ENCODE measurements at places on chromosomes 5 and 9.

GRCh38 chr5:171498166-171498565 is 78.7 kb downstream of the FGF18 start:
- no peaks in the 10 kb centered on the region for H3K4me1 ChIP-seq
- no peaks in the 10 kb centered on the region for H3K27me3 ChIP-seq
- no peak overlapping the region for H3K4me3 ChIP-seq
- no peak overlapping the region for H3K27ac ChIP-seq
- no peak for DNase-seq

DNA sequence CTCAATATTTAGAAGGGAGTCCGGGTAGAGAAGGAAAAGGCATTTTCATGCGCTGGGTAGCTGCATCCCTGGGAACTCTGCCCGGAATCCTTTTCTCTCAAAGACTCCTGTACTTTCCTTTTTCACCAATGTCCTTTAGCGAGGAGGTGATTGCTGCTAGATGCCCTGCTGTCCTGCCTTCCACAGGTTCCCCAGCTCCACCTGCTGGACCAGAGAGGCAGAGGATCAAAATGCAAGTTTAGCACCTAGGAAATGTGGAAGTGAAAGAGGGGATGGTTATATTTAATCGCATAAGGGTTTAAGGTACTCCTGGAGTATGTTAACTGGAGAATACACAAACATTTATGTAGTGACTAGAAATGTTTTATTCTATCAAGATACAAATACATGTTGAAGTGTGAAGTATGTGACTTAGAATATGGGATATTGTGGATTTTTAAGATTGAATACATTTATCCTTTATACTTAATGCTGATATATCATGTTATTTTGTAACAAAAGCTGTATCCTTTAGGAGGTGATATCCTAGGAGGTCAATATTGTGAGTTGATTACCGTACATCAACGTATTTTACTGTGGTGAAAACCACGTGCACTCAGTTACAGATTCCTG is 145.7 kb downstream of the ARHGAP26 start:
- no peak for DNase-seq
- H3K27ac ChIP-seq = no peak overlapping the region
- no peak overlapping the region for H3K4me3 ChIP-seq
- peaks cover 13% of the 10 kb centered on the region for H3K4me1 ChIP-seq
- H3K36me3 ChIP-seq = peaks cover 24% of the 10 kb centered on the region

GRCh38 chr5:173530547-173530946 is 85.9 kb downstream of the BOD1 start:
- no peaks in the 10 kb centered on the region for H3K36me3 ChIP-seq
- peaks cover 22% of the 10 kb centered on the region for H3K27me3 ChIP-seq
- H3K27ac ChIP-seq = no peak overlapping the region
- DNase-seq = no peak
- no peaks in the 10 kb centered on the region for H3K4me1 ChIP-seq

GRCh38 chr9:136754059-136754572 is 3.9 kb downstream of the LCN8 start:
- DNase-seq = no peak
- no peaks in the 10 kb centered on the region for H3K4me1 ChIP-seq
- H3K36me3 ChIP-seq = peaks cover 16% of the 10 kb centered on the region
- no peak overlapping the region for H3K4me3 ChIP-seq

DNA sequence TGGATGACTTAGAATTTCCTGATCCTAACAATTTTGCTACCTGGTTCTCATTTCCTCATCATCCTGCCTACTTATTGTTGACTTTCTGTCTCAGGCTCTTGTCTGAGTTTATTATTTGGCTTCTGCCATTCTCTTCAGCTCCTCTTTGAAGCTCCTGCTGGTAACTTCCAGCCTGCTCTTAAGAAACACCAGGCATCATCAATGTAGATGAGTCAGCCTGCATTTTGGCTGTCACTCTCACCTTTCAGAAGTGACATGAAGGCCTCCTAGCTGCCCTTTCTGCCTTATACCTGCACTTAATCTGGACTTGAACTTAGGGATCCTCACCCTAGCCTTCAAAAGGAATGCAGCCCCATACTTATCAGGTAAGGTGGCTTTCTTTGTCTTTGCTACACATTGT is 551.8 kb upstream of the ZNF608 start:
- no peak overlapping the region for H3K27ac ChIP-seq
- no peaks in the 10 kb centered on the region for H3K36me3 ChIP-seq
- H3K27me3 ChIP-seq = no peaks in the 10 kb centered on the region
- no peak overlapping the region for H3K4me3 ChIP-seq
- DNase-seq = no peak
- H3K4me1 ChIP-seq = no peaks in the 10 kb centered on the region

GRCh38 chr5:124998520-124998919 is 252.1 kb upstream of the ZNF608 start:
- H3K27me3 ChIP-seq = no peaks in the 10 kb centered on the region
- no peak for DNase-seq
- H3K4me1 ChIP-seq = peaks cover 11% of the 10 kb centered on the region
- no peak overlapping the region for H3K4me3 ChIP-seq

GRCh38 chr9:136960212-136960937 is 8.3 kb downstream of the LCN12 start:
- peak overlapping the region; percentile 58 for H3K27ac ChIP-seq
- no peaks in the 10 kb centered on the region for H3K36me3 ChIP-seq
- peak overlapping the region; percentile 44 for H3K4me3 ChIP-seq

DNA sequence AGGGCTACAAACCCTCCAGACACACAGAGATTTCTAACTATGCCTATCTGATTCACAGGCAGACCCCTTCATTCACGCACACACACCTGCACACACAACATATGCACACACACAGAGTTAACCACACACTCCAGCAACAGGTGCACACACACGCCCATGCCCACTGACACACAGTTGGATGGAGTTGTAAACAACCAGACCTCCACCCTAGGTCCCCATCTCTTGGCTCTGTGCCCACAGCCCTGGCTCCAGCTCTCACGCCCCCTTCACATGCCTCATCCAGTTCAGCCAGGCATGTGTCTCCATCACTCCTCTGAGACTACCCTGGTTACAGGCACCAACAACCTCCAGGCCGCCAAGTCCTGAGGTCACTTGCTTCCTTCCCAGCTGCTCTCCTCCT is 61.1 kb downstream of the PSD2 start:
- no peaks in the 10 kb centered on the region for H3K36me3 ChIP-seq
- H3K27me3 ChIP-seq = no peaks in the 10 kb centered on the region
- H3K4me1 ChIP-seq = no peaks in the 10 kb centered on the region
- H3K4me3 ChIP-seq = no peak overlapping the region
- no peak for DNase-seq

DNA sequence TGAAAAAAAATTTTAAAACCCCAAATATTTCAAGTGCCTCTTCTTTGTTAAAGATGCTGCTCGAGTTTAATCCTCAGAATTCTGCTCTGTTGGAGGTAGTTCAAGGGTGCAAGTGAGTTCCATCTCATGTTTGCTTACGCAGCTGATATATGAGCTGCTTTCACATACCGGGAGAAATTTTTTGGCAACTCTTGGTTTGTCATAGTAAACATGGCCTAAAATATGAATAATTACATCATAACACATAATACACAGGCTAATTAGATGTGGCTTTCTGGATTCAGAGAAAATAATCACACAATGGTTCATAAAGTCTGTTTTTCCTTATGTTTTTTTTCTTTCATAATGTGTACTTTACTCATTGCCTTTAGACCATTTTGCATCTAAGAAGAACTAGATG is 1134.1 kb downstream of the PTPRD start:
- H3K27ac ChIP-seq = no peak overlapping the region
- no peak overlapping the region for H3K4me3 ChIP-seq
- no peaks in the 10 kb centered on the region for H3K4me1 ChIP-seq

- no peaks in the 10 kb centered on the region for H3K36me3 ChIP-seq
- H3K27me3 ChIP-seq = peaks cover 21% of the 10 kb centered on the region
- no peak for DNase-seq
- H3K4me1 ChIP-seq = no peaks in the 10 kb centered on the region
- H3K27ac ChIP-seq = no peak overlapping the region
- H3K4me3 ChIP-seq = no peak overlapping the region
Observed at GRCh38 chr9:38309324-38310195, 82.9 kb upstream of the ALDH1B1 start.

- H3K4me3 ChIP-seq = no peak overlapping the region
- H3K4me1 ChIP-seq = no peaks in the 10 kb centered on the region
- no peaks in the 10 kb centered on the region for H3K27me3 ChIP-seq
- no peaks in the 10 kb centered on the region for H3K36me3 ChIP-seq
Observed at GRCh38 chr5:128014578-128014977, 69.0 kb upstream of the SLC12A2 start.

GRCh38 chr5:137887831-137888230 is 1.4 kb upstream of the PKD2L2 start:
- no peaks in the 10 kb centered on the region for H3K36me3 ChIP-seq
- DNase-seq = no peak
- peak overlapping the region; percentile 98 for H3K27ac ChIP-seq
- H3K4me3 ChIP-seq = peak overlapping the region; percentile 95

DNA sequence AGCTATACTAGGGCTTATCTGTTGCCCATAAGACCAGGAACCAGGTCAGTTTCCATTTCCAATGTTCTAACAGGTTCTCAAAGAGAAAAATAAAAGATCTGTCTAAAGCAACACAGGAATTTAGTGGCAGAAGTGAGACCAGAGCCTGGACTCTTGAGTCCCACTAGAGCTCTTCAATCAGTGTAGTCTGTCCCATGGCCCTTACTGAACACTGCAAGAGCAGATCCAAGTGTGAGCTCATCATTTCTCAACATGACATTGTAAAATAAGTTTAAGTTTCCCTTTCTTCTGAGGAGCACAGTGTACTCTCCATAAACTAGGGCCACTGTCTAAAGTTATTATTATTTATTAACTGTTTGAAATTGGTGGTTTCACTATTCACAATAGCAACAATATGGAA is 8.6 kb upstream of the PAPPA start:
- peaks cover 2% of the 10 kb centered on the region for H3K27me3 ChIP-seq
- no peak overlapping the region for H3K27ac ChIP-seq
- no peaks in the 10 kb centered on the region for H3K4me1 ChIP-seq
- no peaks in the 10 kb centered on the region for H3K36me3 ChIP-seq
- no peak overlapping the region for H3K4me3 ChIP-seq

- no peak for DNase-seq
- H3K4me3 ChIP-seq = no peak overlapping the region
- no peaks in the 10 kb centered on the region for H3K36me3 ChIP-seq
- H3K4me1 ChIP-seq = no peaks in the 10 kb centered on the region
- H3K27me3 ChIP-seq = no peaks in the 10 kb centered on the region
Observed at GRCh38 chr9:75591972-75592371, 298.5 kb upstream of the PCSK5 start.

DNA sequence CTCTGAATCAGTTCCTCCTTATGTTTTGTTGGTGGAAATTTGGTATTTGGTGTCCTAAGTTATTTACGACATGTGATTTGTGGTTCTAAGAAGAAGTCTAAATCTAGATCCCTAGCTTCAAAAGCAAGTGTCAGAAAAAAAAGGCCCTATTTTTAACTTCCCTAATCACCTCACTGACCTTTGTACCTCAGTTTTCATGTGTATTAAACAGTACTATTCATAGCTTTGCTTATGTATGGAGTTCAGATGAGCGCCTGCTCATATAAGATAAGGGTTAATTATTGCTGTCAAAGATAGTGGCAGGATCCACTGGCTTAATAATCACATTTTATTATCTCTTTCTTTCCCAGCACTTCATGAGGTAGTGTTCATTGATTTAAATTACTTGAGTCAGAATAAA is 318.2 kb downstream of the PARP8 start:
- no peak overlapping the region for H3K27ac ChIP-seq
- no peaks in the 10 kb centered on the region for H3K4me1 ChIP-seq

GRCh38 chr5:137252512-137252911 is 246.6 kb downstream of the SPOCK1 start:
- no peak for DNase-seq
- no peak overlapping the region for H3K4me3 ChIP-seq
- H3K27me3 ChIP-seq = peaks cover 2% of the 10 kb centered on the region
- no peak overlapping the region for H3K27ac ChIP-seq

GRCh38 chr5:73393611-73394489 is 54.7 kb downstream of the FOXD1 start:
- no peak overlapping the region for H3K27ac ChIP-seq
- no peaks in the 10 kb centered on the region for H3K4me1 ChIP-seq
- H3K27me3 ChIP-seq = peaks cover 37% of the 10 kb centered on the region
- no peak for DNase-seq
- no peak overlapping the region for H3K4me3 ChIP-seq

DNA sequence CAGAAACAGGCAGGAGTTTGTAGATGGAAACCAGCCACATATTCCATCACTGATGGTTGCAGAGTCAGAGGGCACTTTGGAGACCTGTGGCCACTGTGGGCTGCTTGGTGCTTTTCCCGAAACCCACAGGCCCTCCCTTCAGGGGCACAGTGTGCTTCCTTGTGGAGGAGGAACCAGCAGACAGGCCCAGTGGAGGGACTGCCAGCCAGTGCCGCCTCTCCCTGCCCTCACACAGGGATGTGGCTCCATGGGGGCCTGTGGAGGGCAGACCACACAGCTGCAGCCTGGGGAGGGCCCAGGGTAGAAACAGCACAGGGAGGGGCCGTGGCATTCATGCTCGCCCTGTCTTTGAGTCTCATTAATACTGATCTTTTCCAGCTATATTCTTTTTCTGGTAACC is 35.2 kb downstream of the CEP72 start:
- no peak overlapping the region for H3K27ac ChIP-seq
- H3K4me1 ChIP-seq = no peaks in the 10 kb centered on the region
- H3K36me3 ChIP-seq = peaks cover 6% of the 10 kb centered on the region
- H3K27me3 ChIP-seq = no peaks in the 10 kb centered on the region
- no peak overlapping the region for H3K4me3 ChIP-seq
- no peak for DNase-seq

Data from natural killer cell treated with Interleukin-12 subunit alpha and Interleukin-12 subunit beta and Interleukin-15 and Interleukin-18, amount 100 ng/mL, for 72 hours (primary cell).